Activated T-cell treated with anti-CD3 and anti-CD28 coated beads, Interleukin-2, amount 50 U/mL, for 24 hours (primary cell): ENCODE measurements at places on chromosomes 1 and 21.

- no peak for DNase-seq
Observed at GRCh38 chr1:223378754-223379153, 14.5 kb upstream of the CCDC185 start.

DNA sequence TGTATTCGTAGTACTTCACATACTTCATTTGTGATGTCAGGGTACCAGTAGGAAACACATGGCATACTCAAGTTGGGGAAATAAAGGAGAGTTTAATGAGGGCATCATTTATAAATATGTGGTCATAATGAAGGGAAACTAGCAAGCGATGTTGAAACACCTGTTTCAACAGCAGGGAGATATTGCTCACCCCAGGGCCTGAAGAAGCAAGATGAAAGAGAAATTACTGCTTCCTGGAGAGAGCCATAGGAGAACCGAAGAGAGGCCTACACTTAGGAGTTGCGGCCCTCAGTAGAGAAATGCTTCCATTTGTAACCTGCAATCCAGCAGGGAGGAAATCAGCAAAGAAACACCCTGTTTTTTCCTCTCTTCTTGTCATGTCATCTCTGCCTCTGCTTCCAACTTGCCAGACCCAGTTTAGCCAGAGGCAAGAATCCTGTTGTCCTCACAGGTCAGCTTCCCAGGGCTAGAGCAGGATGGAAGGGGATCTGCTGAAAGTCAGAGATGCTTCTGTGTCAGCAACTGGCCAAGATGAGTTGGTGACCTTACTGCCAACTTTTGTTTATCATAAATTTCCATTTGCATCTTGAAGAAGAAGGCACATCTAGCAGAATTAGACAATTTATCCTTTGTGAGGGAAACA lies 67.6 kb upstream of the TSPAN2 start:
- no peak for DNase-seq

GRCh38 chr1:91606546-91607078 lies 106.0 kb downstream of the CDC7 start:
- DNase-seq = no peak

DNA sequence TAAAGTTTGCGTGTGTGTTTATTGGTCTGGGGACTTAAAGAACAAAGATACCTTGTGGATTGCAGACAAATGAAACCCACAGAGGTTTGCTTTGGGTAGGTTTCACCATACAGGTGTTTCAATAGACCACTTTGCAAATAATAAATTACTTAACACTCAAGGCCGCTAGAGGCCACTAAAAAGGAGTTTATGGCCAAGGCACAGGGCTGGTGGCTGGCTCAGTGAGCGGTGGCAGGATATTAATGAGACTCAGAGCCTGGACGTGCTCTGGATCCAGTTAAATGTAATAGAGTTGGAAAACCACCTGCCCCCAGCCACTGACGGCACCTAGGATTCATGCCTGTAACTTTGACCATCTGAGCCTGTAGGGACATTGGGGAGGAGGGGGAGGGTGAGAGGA lies 44.5 kb downstream of the LRRC38 start:
- DNase-seq = no peak

- no peak for DNase-seq
Observed at GRCh38 chr1:207031016-207031415, 1.5 kb downstream of the C1orf116 start.

DNA sequence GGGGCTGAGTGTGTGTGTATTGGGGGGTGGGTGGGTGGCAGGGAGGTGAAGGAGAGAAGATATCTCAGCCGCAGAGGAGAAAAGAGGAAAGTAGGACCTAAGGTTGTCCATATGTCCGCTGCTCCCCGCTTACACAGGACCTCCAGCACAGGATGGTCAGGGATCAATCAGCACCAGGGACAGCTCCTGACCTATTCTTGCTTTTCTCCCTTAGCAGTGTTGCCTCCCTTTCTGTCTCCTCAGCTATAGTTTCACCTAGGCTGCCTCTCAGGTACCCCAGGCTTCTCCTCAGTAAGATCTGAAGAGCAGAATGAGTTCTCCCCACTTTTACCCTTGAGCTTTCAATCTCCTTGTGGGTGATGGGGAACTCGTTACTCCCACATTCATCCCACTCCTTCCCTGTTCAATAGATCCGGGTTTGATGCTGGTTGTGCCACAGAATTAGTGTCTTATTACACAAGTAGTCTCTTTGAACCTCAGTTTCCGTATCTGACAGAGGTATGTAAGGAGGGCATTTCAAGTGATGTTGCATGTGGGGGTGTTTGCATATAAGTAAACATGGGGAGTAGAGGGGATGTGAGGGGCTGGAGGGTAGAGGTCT lies 1.4 kb upstream of the DPH2 start:
- DNase-seq = no peak

DNA sequence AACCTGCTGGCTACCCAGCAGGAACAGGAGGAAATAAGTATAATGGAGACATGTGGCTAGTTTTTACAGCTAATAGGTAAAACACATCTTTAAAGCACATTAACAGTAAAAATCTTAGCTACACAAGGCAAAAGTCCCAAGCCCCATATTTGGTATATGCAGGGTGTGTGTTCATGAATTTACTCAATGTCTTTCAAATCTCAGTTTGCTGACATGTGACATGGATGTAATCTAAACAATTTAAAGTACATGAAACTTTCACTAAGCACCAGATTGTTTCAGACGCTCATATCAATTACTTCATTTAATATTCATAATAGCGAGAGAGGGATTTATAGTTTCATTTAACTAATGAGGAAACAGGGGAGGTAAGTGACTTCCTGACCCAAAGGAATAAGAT lies 3.9 kb downstream of the TACSTD2 start:
- DNase-seq = no peak

GRCh38 chr1:207659545-207660153 lies 14.7 kb downstream of the CR1L start:
- DNase-seq = no peak

GRCh38 chr1:185608177-185608576 lies 126.0 kb upstream of the HMCN1 start:
- no peak for DNase-seq

DNA sequence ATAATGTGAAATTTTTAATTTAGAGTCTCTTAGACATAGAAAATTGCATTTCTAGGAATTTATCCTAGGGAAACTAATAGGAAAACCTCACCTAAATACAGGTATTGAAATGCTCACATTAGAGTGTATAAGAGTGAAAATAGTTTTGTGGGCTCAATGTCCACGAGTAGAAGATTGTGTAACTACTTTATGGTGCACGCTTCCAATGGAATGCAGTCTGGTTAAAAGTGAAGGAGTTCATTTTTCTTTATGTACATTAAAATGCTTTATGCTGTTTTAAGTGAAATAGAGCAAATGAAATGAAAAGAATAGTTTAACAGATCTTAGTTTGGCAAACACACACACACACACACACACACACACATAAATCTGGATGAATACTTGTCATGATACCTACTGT lies 278.2 kb downstream of the USP25 start:
- DNase-seq = no peak

GRCh38 chr1:169509354-169509753 lies 23.6 kb upstream of the SLC19A2 start:
- no peak for DNase-seq
